ENCODE measurements at places on chromosomes 13 and 19.

DNA sequence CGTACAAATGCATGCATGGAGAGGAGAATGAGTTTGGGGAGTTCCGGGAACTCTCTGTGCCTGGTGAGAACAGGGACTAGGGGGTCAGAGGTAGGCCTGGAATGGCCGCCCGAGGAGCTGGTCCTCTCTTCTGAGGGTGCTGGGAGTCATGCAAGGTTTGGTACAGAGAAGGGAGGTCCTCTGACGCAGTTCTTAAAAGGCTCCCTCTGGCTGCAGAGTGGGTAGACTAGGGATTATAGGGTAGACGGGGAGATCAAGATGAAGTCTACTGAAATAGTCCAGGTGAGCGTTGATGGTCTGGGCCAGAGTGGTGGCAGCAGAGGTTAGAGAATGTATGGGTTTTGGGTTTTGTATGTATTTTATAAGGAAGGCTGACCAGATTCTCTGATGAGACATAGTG, 796 bp downstream of the ZNF304 start:
- no peak for DNase-seq

DNA sequence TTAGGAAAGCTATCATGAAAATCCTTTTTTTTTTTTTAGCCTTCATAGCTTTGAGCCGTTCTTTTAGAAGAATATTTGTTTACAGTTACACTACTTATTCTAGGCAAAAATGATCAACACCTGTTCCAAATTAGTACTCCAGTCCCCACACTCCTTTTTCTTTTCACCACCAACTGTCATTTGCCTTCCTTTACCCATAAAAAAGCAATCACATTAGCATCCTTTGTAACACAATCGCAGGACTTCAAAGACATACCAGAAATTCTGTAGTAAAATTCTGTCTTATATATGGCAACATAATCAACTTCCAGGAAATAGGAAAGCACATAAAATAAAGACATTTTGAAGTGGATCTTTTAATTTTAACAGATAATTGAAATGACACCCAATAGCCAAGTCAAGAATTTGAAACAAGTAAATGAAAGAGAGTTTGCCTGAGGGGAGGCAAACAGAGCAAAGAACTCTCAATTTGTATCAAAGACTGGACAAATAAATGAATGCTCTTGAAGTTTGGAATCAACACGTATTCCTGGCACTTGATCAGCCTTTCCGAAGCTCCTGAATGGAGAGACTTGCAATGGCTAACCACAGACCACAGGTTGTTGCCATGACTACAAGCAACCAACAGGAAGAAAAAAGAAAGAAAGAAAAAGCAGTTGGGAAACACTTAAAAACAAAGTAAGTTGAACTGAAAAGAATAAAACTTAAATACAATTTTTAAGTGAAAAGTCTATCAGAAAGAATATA, 206.8 kb downstream of the PCDH9 start:
- DNase-seq: no peak

GRCh38 chr13:101700598-101700997, 248.1 kb downstream of the ITGBL1 start:
- DNase-seq: no peak

- no peak for DNase-seq
Observed at GRCh38 chr19:46133777-46134241, 9.3 kb upstream of the IGFL3 start.

DNA sequence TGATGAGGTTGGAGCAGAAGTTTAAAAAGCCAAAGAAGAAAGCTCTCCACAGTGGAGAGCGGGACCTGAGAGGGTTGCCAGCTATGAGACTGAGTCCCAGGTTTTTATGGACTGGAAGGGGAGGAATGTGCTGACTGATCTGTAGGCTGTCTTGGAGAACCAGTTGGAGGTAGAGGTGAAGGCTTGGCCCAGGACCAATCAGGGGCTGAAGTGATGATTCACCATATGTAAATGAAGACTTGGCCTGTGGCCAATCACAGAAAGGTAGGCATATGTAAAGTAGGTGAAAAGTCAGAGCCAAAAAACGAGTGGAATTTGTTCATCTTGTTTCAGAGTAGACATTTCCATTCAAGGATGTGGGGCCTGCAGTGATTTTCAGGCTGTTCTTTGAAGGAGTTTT, 17.5 kb upstream of the KBTBD6 start:
- no peak for DNase-seq

DNA sequence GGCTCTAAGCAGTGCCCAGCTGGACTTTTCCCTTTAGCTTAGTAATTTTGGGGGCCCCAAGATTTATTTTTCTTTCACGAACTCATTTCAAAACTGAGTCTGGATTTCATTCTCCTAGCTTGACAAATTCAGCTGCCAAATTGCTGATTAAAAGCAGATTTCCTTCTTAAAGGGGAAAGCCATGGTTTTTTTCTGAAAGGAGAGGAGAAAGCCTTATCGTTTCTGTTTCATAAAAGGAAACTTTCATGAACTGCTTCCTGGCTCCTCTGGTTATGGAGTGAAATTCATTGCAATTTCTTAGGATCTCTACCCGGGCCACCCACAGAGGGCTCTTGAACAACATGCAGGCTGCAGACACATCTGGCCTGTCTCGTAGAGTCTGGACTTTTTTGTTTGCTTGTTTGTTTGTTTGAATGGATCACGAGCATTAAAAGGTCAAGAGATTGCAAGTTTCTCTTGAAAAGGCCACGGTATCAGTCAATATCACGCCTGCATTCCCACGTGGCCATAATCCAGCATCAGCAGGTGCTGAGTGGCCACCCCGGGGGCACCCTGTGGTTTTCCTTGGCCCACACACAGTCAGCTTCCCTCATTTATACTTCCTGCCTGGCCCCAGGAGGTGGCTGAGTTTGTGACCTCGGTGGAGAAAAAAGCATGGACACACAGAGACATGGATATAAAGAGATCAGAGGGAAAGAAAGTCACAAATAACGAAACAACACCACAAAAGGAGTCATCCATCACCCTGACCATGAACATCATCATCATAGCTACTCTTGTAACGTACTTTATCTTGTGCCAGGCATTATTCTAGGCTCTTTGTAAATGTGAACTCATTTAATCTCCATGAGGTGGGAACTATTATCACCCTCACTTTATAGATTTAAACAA, 10.5 kb upstream of the KLK4 start:
- no peak for DNase-seq

- DNase-seq: peak; percentile 49
Observed at GRCh38 chr19:35673121-35673804, 6.9 kb downstream of the UPK1A start.

GRCh38 chr19:16571283-16571682, 932 bp downstream of the SLC35E1 start:
- DNase-seq: no peak

DNA sequence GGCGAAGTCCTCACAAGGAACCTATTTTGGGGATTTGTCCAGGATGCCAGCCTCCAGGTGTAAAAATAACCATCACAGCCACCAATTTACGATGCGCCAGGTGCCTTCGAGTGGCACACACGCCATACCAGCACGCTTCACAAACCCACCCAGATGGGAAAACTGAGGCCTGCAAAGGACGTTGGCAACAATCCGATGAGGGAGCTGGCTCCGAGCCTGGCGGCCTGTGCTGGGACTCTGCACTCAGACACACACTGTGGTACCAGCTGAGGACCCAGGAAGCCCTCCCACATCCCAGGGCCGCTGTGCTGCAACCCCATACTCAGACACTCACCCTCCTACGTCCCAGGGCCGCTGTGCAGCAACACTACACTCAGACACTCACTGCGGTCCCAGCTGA, 65.0 kb upstream of the C13orf46 start:
- no peak for DNase-seq

DNA sequence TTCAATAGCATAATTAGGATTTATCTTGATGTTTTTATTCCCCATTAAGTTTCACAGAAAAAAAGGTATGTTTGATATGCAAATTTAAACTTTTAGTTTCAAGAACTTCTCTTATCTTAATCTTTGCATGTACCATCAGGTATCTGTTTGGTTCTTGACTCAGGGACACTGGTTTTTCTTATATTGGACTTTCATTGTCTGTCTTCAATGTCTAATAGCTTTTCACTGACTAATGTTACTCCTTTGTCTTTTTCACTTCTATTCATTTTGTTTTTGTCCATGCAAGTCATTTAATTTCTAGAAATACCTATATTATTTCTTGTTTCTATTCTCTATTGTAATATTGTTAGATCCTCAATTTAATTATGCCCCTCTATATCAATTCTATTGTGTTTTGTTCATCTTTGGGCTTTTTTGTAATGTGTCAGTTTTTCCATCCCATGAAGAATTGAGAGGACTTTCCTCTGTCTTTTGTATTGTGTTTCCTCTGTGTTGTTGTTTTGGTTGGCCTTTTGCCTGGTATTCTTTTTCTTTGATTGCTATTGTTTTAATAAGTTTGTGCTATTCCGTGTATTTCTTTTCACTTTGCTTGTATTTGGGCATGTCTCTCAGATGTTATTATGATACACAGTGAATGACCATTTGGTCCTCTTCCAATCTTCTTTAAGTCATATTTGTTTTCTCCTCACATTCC, 58.3 kb upstream of the ANKRD10 start:
- no peak for DNase-seq

- peak; percentile 34 for DNase-seq
Observed at GRCh38 chr13:114131583-114132418, 622 bp downstream of the RASA3 start.

GRCh38 chr19:56261145-56261544, 11.4 kb upstream of the EDDM13 start:
- DNase-seq: no peak

DNA sequence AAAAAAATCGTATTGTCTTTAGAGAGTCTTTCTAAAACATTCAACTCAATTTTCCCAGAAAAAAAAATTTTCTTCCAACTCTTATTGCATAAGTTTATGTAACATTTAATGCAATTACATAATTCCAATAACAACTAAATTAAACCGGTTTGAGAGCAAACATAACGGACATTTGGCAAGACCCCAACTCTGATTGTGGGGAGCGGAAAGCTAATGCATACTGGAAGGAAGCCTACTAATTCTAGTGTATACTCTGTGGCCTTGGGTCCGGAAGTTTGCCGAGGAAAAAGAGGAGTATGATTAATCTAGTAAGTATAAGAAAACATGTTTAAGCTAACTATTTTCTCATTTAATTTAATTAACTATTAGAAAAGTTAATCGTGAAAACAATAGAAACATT, 21.3 kb upstream of the MIR17HG start:
- DNase-seq: no peak

DNA sequence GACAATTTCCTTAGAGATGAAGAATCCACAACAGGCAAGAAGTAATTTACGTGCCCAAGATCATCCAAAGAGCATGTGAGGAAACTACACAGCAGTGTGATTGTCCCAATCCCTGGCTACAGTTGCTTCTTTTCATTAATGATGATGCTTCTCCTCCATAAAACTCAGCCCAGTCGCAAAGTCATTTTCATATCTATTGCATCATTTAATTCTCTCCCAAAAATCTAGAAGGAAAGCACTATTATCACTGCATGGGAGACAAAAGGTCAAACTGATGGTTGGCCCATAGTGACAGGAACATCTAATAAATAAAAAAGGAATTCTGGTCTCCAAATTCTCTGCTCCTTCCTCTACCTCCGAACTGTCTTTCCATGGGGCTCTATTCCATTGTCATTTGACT, 103.5 kb upstream of the SERP2 start:
- DNase-seq: no peak

DNA sequence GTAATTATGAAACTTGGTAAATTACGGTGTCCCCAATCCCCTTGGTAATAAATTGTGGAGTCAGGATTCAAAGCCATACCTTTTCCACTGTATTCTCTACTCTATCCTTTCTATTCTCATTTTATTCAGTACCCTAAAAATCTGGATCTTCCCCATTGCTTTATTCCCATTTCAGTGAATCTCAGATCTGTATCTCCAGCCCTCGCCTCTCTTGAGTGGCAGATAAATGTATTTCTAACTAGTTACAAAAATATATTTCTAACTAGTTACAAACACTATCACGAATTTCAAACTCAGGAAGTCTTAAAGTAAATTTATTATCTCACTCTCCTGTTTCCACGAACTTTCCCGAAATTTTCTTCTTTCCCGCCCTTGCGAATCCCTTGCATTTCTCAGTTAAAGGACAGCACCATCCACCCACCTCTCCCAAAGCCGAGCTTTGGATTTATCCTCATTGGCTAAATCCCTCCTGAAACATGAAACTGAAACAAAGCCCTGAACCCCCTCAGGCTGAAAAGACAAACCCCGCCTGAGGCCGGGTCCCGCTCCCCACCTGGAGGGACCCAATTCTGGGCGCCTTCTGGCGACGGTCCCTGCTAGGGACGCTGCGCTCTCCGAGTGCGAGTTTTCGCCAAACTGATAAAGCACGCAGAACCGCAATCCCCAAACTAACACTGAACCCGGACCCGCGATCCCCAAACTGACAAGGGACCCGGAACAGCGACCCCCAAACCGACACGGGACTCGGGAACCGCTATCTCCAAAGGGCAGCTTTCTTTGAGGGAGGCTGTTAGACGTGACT, 164.3 kb upstream of the PABPC3 start:
- DNase-seq: no peak

GRCh38 chr19:55683449-55684261, 8.6 kb downstream of the EPN1 start:
- DNase-seq: no peak

DNA sequence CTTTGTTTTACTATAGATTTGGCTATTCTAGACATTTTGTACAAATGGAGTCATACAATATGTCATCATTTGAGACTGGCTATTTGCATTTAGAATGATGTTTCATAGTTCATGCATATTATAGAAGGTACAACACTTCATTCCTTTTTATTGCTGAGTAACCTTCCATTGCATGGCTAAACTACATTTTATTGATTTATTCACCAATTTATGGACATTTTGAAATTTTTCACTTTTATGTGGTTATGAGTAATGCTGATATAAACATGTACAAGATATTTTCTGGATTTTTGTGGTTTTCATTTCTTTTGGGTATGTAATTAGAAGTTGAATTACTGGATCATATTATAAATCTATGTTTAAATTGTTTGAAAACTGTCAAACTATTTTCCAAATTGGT, 710.3 kb upstream of the SLITRK5 start:
- DNase-seq: no peak

DNA sequence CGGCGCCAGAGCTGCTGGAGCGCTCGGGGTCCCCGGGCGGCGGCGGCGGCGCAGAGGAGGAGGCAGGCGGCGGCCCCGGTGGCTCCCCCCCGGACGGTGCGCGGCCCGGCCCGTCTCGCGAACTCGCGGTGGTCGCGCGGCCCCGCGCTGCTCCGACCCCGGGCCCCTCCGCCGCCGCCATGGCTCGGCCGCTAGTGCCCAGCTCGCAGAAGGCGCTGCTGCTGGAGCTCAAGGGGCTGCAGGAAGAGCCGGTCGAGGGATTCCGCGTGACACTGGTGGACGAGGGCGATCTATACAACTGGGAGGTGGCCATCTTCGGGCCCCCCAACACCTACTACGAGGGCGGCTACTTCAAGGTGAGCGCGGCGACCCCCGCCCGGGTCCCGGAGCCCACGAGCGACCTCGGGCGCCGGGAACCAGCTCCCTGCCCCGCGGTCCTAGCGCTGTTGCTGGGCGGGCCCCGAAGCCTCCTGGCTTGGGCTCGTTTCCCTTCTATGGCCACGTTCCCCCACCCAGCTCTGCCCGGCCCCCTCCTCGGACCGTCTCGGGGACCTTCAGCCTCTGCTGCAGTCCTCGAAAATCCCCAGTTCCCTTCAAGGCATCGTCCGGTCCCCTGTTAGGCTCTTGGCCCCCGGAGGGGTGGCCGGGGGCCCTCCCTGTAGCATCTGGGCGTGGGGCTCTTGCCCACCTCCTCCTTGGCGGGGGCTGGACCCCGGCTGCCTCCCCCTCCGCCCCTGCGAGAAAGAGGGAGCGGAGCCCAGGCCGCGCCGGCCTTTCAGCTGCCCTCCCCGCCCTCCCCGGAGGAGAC, at the start of gene CDC34:
CDC34 (plus strand) TSS at position 8 of the 808 bp plus-strand sequence; CDS start at position 180, 172 bp downstream.
- no peak for DNase-seq
